ENCODE measurements at places on chromosomes 5 and 9.
A peak's percentile ranks its signal among the peaks of the same experiment; 100 is the strongest.

DNA sequence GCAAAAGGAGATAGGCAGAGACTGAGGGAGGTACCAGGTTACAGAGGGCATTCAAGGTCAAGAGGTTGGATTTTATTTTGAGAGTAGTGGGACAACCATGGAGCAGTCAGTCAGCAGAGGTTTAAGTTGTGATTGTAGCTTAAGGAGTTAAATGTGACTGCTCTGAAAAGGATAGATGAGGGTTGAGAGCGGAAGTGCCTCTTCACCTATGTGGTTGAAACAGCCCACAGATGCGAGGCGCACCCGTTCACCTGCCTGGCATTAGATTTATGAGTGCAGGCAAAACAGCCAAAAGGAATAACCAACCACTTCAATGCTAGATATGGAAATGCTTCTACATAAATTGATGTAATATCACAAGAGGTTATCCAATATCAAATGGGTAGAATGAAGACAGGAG, 8.4 kb downstream of the ZNF474 start:
- no peak for DNase-seq

GRCh38 chr5:125660231-125660895, 762.8 kb upstream of the GRAMD2B start:
- DNase-seq: no peak

GRCh38 chr5:93636837-93637236, 53.8 kb downstream of the NR2F1 start:
- no peak for DNase-seq

DNA sequence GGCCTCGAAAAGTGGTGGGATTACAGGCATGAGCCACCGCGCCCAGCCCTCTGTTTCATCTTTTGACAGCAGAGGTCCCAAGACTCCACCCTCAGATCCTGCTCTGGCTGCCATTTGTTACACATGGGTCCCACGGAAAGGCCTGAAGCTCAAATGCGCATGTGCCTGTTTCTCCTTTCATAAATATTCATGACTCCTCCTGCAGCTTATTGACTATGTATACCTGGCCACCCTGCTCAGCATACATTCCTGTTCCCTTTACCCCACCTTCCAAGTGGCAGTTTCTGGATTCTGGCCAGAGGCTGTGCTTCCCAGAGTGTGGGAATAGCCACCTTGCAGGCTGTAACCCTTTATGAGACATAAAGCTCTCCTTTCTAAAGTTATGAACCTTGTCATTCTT, 46.5 kb downstream of the AUH start:
- DNase-seq: no peak

DNA sequence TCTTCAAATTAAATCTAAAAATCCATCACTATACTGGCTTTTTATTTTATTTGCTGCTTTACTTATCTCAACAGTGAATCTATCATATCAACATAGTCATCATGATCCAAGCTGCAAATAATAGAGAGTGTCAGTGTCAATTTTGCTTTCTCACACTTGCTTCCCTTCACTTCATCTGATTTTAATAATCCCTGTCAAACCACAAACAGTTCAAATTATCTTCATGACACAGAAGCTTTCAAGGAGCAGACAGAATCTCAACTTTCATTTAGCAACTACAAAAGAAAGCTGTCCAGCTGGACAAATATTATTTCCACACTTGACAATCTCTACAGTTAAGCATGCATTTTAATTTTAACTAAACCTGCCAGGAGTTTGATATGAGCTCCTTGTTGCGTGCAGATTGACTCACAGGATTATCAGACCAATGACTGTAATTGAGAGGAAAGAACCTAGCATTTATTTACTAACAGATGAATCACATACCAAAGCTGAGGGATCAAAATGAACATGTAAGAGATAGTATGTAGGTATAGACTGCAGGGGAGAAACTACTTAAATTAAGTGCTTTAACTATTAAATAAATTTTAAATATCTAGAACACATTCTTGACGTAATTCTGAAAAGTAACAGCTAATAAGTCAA, 56.0 kb downstream of the KIAA0825 start:
- DNase-seq: peak; percentile 4

DNA sequence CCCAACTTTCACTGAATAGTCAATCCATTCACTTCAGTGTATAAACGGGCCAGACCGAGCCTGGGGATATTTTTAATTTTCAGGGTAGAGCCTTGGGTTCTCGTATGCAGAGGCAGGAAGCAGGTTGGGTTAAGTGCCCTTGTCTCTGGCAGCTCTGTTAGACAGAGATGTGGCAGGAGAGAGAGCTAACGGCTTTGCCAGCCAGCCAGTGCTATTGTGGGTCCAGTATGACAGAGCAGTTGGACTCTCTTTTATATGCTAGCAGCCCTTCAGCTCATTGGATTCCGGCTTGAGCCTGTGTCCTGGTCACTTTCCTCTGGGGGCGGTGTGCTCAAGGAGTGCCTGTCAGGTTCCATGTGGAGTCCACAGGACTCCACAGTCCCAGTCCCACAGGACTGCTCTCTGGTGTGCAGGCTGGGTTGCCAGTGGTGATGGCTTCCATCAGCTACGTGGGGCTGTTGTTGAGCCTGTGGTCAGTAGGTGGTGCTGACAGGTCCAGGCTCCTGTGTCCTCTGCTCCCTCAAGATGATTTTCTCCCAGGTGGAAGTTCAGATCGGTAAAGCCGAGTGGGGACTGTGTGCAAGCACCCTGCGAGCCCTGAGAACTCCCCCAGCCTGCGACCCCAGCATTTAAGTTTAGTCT, 14.3 kb downstream of the CLTA start:
- DNase-seq: no peak

GRCh38 chr5:105034401-105034763, 1471.8 kb upstream of the NUDT12 start:
- peak; percentile 15 for DNase-seq

GRCh38 chr5:74141053-74141452, 499.5 kb downstream of the ENC1 start:
- DNase-seq: no peak

DNA sequence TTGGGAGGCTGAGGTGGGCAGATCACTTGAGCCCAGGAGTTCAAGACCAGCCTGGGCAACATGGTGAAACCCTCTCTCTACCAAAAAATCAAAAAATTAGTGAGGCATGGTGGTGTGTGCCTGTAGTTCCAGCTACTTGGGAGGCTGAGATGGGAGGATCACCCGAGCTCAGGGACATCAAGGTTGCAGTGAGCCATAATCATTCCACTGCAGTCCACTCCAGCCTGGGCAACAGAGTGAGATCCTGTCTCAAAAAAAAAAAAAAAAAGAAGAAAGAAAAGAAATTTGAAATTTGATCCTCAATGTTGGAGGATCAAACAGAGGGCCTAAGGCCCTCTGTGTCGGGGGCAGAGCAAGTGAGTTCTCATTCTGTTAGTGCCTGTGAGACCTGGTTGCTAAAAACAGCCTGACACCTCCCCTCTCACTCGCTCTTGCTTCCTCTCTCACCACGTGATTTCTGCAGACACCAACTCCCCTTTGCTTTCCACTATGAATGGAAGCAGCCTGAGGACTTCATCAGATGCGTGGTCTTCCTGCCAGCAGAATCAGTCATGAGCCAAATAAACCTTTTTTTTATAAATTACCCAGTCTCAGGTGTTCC, 8.4 kb upstream of the GOLPH3 start:
- no peak for DNase-seq

- no peak for DNase-seq
Observed at GRCh38 chr5:62299600-62299999, 6.4 kb upstream of the KIF2A start.

DNA sequence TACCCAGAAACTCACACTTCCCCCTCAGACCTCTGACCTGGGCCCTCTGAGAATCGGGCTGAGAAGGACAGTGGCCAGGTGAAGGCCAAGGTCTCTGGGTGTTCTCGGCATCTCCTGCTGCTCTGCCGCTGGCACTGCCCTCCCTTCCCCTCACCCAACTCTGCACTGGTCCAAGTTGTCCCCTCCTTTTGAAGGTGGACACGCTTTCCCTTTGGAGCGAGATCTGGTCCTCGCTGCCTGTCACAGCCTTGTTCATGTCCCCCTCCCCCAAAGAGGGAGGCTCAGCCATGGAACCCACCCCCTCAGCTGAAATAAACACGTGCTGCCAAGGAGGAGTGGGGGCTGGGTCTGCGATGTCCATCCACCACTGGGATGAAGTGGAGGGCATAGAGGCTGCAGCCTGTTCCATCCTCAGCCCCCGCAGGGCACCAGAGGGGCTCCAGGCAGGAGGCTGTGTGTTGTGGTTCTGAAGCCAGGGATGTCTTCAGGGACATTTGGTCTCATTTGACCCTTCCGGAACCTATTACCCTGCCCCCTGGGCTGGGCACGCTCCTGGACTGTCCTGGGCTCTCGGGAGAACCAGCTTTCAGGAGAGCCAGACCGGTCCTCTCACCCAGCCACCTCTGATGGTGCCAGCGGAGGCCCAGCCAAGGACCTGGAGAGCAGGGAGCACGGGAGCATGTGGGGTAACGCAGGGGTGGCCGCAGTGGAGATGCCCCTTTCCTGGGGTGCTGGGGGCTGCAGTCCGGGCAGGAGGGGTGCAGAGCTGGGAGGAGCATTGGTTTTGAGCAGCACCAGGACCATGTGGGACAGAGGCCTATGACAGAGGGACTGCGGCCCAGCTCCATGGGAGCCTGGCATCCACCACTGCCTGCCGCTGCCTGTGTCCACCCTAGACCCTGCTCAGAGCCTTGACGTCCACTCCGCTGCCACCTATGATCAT, 4.7 kb upstream of the LCN2 start:
- DNase-seq: no peak

- no peak for DNase-seq
Observed at GRCh38 chr5:135450336-135450735, 1.8 kb downstream of the TIFAB start.

- no peak for DNase-seq
Observed at GRCh38 chr5:154756868-154757813, 2.0 kb downstream of the LARP1 start.

GRCh38 chr9:22332202-22332601, 114.4 kb upstream of the DMRTA1 start:
- DNase-seq: no peak

DNA sequence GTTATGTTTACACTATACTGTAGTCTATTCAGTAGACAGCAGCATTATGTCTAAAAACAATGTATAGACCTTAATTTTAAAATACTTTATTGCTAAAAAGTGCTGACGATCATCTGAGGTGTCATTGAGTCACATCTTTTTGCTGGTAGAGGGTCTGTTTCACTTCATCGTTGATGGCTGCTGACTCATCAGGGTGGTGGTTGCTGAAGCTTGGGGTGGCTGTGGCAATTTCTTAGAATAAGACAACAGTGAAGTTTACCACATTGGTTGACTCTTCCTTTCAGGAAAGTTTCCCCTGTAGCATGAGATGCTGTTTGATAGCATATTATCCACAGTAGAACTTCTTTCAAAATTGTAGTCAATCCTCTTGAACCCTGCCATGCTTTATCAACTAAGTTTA, 150.3 kb downstream of the FBXL7 start:
- DNase-seq: no peak

DNA sequence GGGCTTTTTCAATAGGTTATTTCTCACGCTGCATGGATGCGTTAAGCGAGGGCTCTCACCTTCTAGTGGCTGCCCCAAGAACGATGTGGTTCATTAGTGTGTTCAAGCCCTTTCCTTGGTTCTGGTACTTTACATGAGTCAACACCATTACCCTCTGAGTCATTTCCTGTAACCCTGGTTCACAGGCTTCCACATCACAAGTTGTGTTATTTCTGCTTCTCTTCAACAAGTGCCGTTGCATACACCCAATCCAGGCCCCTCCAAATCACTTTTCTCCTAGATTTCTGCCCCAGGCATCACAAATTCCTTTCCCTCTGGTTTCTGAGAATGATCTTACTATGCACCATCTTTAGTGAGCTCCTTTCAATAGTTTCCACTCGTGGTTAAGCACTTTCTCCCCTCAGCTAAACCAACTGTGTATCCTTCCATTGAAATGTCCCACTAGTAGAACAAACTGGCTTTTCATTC, 69.5 kb upstream of the RAD23B start:
- DNase-seq: peak; percentile 44

DNA sequence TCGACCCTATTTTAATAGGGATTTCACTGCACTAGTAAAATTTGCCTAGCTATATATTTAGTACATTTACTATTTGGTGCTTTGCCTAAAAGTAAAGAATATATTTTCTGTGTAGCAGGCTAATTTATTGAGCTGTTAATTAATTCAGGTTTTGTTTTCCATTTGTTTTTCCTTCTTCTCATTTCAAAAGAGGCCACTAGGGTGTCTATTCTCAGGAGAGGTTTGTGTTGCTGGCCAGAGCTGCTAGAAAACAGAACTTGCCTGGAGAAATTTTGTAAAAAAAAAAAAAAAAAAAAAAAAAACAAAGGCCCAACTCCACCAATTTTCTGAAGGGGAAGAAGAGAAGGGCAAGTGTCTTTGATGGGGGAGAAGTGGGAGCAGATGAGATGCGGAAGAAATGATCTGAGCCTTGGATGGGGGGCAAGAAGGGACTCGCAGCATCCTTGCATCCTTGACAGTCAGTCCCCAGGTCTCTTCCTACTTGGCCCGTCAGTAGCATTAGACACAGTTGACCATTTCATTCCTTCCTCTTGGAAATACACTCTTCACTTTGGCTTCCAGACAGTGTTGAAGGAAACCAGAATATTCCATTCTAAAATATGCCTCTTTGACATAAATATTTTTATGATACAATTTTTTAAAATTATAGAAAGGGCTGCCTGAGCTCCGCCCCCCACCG, 318.5 kb downstream of the TRPM3 start:
- no peak for DNase-seq

- DNase-seq: no peak
Observed at GRCh38 chr5:171999877-172000276, 6.6 kb downstream of the FBXW11 start.

GRCh38 chr9:109072133-109072692, 47.5 kb downstream of the TMEM245 start:
- DNase-seq: no peak

- DNase-seq: no peak
Observed at GRCh38 chr5:177458912-177459350, 12.3 kb downstream of the PRR7 start.

GRCh38 chr5:14644623-14645237, 19.8 kb upstream of the OTULIN start:
- DNase-seq: no peak

- no peak for DNase-seq
Observed at GRCh38 chr5:147359581-147359980, 124.8 kb downstream of the STK32A start.

GRCh38 chr5:86986837-86987236, 280.8 kb upstream of the RASA1 start:
- no peak for DNase-seq

DNA sequence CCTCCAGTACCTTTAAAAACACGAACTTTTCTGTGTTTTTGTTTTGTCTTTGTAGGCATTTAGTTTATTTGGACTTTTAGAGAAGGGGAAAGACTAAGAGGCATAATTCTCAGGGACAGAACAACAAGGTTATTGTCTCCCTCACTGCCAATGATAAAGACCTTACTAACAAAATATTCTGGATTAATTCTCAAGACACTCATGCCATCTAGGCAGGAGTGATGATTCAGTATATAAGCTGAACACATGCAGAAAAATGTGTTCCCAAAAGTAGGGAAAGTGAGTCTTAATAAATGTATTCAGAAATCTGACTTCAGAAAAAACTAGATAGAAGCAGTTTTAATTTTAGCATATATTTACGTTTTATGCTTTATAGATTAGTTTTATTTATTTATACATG, 17.4 kb upstream of the ASPN start:
- no peak for DNase-seq

- DNase-seq: no peak
Observed at GRCh38 chr5:7010591-7010990, 297.4 kb downstream of the TENT4A start.

- DNase-seq: no peak
Observed at GRCh38 chr5:81409896-81410295, 16.0 kb upstream of the ACOT12 start.

- no peak for DNase-seq
Observed at GRCh38 chr5:109354761-109355160, 55.0 kb downstream of the PJA2 start.

- no peak for DNase-seq
Observed at GRCh38 chr9:123715258-123715657, 214.7 kb downstream of the DENND1A start.
